Stimulated activated CD4-positive, alpha-beta T cell treated with anti-CD3 and anti-CD28 coated beads, Interleukin-1b, Interleukin-23, amount 100 ng/mL, for 24 hours (primary cell): ENCODE measurements at places on chromosomes 4 and X.

- no peak for DNase-seq
These were observed 38.1 kb downstream of the CCNI start for GRCh38 chr4:77037736-77038135.

- DNase-seq = no peak
These were observed 932 bp downstream of the GRIA2 start for GRCh38 chr4:157221426-157221894.

DNA sequence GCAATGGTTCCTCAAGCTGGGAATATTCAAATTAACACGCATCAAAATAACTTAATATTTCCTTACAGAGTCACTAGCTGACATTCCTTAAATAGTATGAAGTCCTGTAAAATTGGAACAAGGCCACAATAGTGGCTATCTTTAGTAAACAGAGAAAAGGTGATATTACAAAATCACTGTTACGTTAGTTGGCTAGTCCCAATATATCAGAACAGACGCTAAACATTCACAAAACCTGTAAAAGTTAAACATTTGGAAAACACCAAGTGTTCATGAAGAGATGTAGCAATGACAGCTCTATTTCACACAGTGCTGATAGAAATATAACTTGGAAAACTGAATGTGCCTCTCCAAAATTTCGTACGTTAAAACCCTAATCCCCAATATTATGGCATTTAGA is 61.0 kb upstream of the FAM47C start:
- no peak for DNase-seq

- DNase-seq = no peak
These were observed 101.1 kb downstream of the PCDH7 start for GRCh38 chr4:30821275-30821674.

- no peak for DNase-seq
These were observed 338.3 kb upstream of the IGFBP7 start for GRCh38 chr4:57448452-57448851.

DNA sequence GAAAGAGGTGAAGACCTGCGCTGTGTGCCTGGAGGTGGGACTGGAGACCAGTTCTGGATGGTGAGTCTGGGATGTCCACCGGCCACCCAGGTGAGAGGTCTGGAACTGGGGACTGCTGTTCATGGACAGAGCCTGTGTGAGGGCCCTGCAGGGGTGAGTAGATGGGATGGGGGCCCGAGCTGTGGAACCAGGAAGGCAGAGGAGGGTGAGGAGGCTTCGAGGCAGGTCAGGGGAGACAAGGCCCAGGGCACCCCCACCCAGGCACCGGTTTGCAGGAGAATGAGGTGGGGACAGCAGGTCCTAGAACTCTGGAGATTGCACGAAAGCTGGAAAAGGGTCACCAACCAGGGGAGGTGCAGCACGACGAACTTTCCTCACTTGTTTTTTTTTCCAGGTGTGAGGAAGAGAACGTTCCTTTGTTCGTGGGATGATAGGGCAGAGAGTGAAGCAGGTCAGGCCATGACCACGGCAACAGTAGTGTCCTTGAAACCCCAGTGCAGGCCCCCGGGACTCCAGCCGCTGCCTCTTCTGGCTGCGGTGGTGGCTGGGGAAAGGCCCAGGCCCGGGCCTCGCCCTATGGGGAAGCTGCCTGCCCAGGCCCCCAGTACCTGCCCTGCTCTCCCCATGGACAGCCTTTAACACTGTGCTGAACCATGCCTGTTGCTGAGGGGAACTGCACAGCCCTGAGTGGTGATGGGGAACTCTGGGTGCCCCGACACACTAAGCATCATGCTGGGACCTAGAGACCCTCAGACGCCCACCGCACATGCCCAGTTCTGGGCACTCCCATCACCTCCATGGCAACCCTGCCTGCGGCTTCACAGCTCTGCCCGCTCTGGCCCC is 22.9 kb downstream of the TNIP2 start:
- DNase-seq = no peak

DNA sequence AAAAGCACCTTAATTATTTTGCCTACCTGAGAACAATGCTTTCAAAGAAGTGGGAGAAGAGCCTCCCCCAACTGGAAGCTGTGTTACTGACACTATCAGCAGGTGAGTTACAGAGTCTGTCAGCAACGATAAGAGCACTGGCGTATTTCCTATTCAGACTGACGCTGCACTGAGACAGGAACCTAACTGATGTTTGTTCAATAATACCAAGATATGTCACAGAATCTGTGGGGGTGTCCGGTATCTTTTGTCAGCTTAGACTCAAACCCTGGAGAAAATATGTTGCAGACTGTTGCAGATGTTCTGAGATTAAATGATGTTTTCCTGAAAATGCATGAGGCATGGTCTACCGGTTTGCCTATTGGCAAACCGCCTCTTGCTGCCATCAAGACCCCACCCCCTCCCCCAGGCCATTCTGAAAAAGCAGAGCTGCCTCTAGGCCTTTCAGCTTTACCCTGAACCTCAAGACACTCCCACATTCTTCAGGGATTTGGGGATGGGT is 115.2 kb upstream of the KIT start:
- no peak for DNase-seq

DNA sequence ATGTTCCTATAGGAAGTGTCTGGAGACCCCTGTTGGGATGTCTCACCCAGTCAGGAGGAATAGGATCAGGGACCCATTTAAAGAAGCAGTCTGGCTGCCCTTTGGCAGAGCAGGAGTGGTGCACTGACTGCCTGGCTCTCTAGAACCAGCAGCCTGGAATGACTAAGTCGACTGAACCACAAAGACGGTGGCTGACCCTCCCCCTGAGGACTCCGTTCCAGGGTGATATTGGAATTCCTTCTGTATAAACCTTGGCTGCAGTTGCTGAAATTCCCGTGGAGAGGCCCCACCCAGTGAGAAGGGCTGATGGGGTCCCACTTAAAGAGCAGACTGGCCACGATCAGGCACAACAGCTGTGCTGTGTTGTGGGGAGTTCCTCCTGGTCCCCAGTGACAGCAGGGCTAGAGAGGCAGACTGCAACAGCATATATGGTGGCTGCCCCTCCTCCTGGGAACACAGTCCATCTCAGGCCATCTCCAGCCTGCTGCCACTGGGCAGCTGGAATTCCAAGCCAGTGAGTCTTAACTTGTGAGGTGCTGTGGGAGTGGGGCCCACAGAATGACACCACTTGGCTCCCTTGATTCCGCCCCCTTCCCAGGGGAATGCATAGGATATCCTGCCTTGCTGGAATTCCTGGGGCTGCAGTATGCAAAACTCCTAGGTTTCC is 41.8 kb upstream of the RLIM start:
- DNase-seq = no peak

- DNase-seq = no peak
These were observed 44.7 kb downstream of the TMEM156 start for GRCh38 chr4:38987491-38987890.

DNA sequence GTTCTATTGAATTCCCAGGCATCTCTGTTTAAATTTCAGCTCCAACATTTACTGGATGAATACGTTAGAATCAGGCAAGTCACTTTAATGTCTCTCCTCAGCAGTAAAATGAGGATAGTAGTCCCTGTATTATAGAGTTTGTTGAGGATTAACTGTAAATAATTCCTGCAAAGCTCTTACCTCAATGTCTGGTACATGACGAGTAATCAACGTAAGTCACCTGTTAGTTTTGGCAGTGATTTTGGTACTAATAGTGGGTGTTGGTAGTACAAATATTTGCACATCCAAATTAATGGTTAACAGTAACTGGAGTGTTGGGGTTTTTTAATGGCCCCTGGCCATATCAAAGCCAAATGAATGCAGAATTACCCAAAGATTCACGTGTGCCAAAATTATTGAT is 189.8 kb upstream of the GALNT7 start:
- no peak for DNase-seq

- no peak for DNase-seq
These were observed 55.8 kb downstream of the GPC4 start for GRCh38 chrX:133359466-133359865.

DNA sequence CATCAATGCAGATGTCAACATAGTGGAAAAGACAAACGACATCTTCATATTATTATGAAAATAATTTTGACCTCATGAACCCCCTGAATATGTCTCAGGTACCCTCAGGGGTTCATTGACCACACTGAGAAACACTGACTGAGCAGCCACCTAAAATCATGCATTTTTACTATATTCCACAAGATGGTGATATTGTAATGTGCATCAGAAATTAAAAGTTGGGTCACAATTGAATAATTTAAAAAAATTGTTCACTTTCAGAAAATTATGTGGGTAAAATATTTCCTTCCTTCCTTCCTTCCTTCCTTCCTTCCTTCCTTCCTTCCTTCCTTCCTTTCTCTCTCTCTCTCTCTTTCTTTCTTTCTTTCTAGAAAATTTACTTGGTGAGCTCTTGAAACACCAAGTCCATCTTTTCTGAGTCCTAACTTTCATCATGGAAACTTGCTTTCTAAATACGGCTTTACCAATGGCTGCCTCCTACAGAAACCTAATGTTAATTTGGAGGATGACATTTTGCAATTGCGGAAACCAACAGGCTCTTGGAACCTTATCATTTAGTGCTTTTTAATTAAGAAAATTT is 103.6 kb downstream of the RTL3 start:
- no peak for DNase-seq
